Caudate nucleus (tissue), 63 donors: ENCODE measurements at places on chromosomes 1 and 21.

- no peak for DNase-seq
Measured at GRCh38 chr1:110573314-110573713, 32.8 kb downstream of the KCNA2 start.

- no peak for DNase-seq
Measured at GRCh38 chr1:5333291-5333690, 658.9 kb downstream of the NPHP4 start.

GRCh38 chr1:1068517-1069055 lies 5.5 kb downstream of the RNF223 start:
- no peak for DNase-seq

GRCh38 chr1:32870615-32871363 lies at the start of gene FNDC5:
TSS of gene FNDC5 (minus strand) at chr1:32870912.
- no peak for DNase-seq

GRCh38 chr1:113036639-113037321 lies 36.2 kb upstream of the LRIG2 start:
- DNase-seq, result no peak
